ENCODE measurements at places on chromosomes 12 and 14.

DNA sequence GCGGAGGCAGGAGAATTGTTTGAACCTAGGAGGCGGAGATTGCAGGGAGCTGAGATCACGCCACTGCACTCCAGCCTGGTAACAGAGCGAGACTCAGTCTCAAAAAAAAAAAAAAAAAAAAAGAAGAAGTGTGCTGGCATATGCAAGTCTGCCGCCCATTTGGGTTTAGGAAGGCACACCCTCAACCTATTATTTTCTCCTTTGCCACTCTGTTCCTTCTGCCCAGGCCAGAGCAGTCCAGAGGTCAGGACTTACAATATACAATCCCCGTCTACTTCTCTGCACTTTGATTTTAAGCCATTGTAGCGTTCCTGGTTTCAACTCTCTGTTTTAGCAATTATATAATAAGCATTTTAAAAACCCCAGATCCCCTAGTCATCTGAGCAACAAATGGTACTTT lies 39.8 kb downstream of the CATSPERB start:
- no peak for DNase-seq

DNA sequence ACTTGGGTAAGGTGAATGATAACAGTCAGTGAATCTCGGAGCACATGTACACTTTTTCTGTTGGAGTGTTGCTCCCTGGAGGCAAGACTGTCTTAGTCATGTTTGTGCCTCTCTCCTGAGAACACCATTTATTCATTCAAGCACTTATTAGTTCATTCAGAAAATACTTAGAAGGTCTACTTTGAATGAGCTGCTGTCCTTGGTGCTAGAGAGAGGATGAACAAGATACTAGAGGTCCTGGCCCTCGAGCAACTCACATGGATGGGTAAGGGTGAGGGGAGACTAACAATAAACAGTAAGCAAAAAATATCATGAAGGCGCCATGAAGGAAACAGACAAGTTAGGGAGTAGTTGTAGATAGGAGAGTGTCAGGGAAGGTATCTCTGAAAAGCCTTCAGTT lies 17.1 kb upstream of the SAMD4A start:
- DNase-seq, result no peak

DNA sequence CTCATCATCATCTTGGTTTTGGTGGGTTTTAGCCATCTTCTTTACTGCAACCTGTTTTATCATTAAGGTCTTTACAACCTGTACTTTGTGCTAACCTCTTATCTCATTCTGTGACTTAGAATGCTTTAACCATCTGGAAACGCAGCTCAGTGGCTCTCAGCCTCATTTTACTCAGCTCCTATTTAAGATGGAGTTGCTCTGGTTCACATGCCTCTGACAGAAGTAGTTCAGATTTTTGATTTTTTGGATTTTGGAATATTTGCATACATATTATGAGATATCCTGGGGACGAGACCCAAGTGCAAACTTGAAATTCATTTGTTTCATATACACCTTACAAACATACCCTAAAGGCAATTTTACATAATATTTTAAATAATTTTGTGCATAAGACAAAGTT lies 10.7 kb downstream of the SLC38A1 start:
- no peak for DNase-seq

GRCh38 chr12:111529424-111530368 lies 69.4 kb downstream of the ATXN2 start:
- peak; percentile 37 for DNase-seq

DNA sequence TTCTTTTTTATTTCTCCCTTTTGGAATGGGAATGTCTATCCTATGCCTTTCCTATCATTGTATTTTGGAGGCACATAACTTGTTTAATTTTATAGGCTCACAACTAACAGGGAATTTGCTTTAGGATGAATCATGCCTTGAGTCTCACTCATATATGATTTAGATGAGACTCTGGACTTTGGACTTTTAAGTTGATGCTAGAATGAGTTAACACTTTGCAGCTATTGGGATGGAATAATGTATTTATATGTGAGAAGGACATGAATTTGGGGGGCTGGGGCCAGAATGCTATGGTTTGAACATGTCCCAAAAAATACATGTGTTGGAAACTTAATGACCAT lies 365.3 kb downstream of the ZFP36L1 start:
- no peak for DNase-seq

DNA sequence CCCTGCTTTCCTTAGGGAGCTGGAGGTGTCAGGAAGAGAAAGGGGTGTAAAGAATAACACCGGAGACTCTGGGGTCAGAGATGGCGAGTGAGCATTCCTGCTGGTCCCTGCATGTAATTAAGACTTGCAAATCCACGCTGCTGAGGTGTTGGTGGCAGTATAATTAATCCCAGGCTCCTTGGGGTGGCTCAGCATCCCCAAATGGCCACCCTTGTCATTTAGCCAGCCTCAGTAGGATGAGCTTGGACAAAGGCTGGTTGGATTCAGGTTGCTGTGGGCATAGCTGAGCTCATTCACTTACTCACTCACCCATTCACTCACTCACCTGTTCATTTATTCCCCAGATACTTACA lies 174.4 kb upstream of the RPH3A start:
- no peak for DNase-seq

DNA sequence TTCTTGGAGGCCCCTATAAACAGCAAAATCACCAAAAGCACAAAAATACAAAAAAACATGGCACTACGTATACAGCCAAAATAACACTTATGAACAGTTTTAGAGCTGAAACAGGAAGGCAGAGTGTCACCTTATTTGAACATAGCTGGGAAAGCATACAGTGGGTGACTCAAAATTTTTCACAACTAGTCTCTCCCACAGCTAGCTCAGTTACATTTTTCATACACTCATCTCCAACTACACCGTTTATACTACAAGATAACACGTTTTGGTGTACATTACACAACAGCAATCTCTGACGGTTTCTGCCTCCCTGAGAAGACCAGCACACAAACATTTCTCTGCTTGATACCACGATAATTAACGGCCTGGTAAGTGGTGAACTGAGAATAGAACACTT lies 2.9 kb downstream of the RAD52 start:
- no peak for DNase-seq

DNA sequence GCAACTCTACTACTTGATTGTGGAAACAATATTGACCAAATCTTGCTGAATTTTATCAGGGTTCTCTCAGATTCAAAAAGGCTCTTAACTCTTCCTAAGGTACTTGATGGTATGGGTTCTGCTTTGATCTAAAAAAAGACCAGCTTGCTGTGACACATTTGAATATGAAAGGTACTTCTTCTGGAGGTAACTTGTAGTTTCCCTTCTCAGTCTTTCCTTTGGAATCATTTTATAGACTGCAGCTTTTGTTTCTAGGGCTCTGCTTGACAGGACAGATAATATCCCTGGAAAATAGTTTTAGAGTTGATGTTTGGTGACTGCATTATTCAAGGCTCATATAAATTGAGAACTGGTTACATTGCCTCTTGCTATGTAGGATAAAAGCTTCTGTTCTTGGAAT lies 251.9 kb downstream of the FUT8 start:
- DNase-seq, result no peak

- DNase-seq, result no peak
These were observed 13.1 kb downstream of the CFAP54 start for GRCh38 chr12:96502477-96502876.

- DNase-seq, result no peak
These were observed 120.5 kb upstream of the RMST start for GRCh38 chr12:97342130-97342529.

DNA sequence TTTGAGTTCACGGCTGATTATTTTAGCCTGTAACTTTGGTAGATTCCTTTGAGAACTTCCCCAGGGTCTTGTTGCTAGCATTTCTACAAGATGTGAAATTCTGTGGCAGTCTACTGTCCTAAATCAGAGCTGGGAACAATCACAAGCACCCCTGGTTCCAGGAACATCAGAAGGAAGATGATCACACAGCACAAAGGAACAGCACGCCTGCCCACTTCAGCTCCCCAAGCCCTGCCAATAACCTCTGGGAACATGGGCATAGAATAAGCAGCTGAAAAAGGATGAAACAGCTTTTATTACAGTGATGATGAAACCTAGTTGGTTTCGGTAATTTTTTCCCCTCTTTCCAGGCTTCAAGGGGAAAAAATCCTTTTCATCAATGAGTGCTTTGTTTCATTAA lies 12.3 kb downstream of the GPR19 start:
- no peak for DNase-seq

DNA sequence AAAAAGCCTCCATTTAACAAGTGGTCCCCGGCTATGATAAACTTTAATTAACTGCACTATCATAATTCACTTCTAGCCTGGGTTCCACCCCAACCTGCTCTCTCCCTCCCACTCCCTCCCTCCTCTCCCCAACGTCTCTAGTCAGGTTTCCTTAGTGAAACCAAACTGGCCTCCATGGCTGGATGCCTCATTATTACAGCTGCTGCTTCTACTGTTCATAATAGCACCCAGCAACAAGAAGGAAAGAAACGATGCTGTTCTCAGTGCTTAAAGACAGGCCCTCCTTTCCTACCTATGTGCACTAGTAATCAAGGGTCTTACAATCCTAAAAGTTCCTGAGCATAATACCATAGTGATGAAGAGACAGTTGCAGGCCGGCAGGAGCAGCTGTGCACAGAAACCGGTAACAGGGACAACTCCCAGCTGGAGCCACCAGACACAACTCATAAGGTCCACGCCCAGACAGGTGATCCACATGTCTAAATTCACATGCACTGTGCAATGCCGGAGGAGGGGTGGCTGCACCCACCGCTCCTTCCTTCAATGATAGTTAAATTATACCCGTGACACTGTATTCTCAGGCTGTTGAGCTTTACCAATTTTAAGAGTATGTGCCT lies 6.2 kb downstream of the IRF2BPL start:
- DNase-seq, result no peak

GRCh38 chr14:71119075-71119474 lies 211.8 kb downstream of the PCNX1 start:
- DNase-seq, result no peak

DNA sequence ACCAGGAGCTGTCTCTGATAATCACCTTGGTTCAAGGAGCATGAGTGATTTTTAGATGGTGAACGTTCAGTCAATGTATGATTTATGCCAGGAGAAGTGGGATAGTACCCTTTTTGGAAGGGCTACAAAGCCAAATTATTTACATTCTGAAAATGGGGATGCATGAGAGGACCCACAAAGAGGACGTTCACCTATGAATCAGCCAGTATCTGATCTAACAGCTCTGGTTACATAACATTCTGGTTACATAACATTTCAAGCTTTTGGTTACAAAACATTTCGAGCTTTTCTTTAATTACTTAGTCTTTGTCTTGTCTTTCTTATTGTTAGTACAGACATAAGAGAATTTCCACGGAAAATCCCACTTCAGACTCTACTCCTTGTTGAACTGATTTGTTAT lies 68.8 kb downstream of the SLCO1A2 start:
- DNase-seq, result no peak

DNA sequence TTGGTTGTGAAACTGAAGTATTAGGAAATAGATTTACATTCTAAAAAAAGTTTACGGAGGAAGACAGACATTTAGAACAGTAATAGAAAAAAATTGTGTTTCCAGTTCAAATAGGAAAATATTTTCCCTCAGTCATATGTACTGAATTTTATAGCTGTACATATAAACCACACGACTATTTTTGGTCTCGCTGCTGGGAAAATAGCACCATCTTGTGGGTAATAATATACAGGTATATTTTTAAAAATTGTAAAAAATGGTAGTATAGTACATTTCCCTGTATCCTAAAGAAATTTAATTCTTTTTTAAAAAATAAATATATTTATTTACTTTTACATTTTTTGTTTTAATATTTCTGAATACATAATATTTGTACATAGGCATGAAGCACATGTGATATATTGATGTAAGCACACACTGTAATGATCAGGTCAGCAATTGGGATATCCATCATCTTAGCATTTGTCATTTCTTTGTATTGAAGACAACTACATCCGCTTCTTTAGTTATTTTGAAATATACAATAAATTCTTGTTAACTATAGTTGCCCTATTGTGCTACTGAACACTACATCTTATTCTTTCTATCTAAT lies 168.6 kb downstream of the ALX1 start:
- DNase-seq, result no peak

DNA sequence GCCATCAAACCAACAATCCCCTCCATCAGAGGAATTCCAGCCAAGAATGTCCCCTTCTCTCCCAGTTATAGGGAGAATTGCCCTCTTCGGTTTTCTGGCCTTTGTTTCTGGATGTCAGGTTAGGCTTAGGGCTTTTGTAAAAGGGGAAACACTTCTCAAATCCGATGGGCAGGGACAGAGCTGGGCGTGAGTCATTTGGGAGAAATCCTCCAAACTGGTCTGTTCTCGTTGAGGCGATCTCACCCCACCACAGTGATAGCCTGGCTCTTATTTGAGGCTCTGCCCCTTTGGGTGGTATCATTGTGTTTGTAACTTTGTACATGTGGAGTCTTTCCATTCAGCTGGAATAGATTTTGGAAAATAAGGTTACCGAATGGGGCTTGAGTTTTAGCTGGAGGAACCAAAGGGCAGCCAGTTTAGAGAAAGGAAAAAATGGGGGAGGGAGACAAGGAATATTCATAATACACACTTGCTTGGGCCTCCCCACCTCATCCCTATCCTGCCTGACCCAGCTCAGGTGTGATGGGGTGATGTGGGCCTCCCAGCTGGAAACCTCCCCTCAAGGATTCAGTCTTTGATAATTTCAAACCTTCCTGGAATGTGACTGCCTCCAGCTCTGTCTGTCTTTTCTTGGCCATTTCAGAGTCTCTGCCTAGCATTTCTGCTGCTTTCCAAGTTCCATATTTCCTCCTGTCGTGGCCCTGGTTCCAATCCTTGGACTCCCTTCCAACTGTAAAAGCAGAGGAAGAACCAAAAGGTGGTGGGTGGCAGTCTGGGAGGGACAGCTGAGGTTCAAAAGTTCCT lies 7.5 kb downstream of the HOXC4 start:
- no peak for DNase-seq

- no peak for DNase-seq
These were observed 1630.4 kb upstream of the SEL1L start for GRCh38 chr14:83164016-83164415.

GRCh38 chr14:90604356-90604755 lies 207.5 kb downstream of the CALM1 start:
- no peak for DNase-seq

DNA sequence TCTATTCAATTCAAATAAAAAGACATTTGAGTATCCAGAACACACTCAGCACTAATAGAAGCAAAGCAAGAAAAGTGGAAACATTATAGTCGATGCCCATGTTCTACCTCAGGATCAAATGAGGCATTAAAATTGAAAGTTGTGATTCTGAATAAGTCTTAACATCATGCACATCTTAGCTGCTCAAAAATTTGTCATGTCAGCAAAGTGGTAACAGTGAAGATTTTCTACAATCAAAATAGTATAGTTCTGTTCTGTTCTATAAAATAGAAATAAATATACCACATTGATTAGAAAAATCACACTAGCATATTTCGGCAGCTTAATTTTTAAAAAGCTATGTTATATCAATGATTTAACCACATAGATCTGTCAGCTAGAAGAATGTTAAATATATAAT lies 74.7 kb downstream of the ERGIC2 start:
- no peak for DNase-seq

GRCh38 chr14:101183376-101184103 lies 280.0 kb upstream of the RTL1 start:
- no peak for DNase-seq

GRCh38 chr12:9327320-9327719 lies 119.1 kb upstream of the PZP start:
- DNase-seq, result no peak
